Astrocyte of the hippocampus (primary cell): ENCODE measurements at places on chromosomes 5 and 9.

- no peak for DNase-seq
Measured at GRCh38 chr9:112326194-112326593, 7.2 kb downstream of the PTBP3 start.

DNA sequence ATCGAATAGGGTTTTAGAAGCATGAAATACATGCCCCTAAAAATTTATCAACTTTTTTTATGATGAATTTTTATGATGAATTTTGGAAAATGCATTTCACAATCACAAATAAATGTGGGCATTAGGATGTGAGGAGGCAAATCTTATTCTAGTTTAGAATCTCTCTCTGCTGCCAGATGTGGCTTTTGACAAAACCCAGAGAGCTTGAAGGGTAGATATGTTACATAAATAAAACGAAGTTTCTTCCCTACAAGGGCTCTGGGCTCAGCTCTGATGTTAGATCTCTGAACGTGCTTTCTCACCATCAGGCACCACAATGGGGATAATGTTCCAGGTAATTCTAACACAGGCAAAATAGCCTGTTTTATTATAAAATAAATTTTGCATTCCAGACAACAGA is 102.3 kb upstream of the ADAMTSL1 start:
- no peak for DNase-seq

DNA sequence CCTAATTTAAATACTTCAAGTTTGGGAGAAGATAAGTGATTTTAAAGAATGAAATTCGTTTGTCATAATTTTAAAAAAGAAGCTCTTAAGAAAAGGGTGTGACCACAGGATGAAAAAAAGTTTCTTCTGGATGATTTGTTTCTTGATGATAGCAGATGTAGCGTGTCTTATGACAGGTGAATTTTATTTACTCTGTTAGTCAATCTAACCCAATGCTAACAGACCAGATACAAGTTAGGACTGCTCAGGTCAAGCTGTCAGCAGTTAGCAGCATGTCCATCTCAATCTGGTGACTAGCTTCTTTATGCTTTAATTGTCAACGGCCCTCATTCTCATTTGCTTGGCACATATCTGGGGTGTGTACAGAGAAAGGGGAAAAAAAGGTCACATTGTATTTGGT is 456.0 kb downstream of the BNC2 start:
- DNase-seq: no peak

DNA sequence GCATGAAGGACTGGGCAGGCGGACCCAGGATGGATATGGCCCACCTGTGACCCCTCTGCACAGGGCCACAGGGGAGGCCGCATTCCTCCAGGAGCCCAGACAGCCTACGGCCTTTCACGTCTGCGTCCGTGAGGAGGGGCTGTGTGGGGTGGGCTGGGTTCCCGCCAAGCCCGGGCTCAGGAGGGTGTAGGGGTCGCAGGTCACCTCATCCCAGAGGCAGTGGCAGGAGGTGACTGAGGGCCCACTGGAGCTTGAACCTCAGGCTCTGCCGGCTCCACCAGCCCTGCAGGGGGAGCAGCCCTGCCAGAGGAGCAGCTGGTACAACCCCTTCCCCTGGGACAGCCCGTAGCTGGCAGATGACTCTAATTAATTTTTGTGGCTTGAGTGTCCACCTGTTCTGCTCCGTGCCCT is 40.7 kb upstream of the CACNA1B start:
- no peak for DNase-seq

DNA sequence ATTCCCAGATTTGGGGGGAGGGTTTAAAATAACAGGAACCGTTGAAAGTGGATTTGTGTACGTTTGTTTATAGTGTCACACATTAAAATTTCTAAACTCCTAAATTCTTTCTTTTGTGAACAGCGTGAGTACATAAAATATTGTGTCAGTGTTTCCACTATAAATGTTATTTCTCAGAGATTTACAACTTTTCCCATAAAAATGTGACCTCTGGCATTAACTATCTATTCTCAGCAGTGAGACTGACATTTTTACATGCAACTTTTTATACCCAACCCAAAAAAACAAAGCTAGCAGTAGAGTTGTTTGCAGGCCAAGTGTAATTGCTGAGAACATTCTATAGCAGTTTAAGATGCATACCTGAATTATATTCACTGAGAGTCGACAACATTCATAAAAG is 757.0 kb upstream of the ADAMTS16 start:
- DNase-seq: no peak

GRCh38 chr5:81151546-81151945 is 81.6 kb upstream of the CKMT2 start:
- peak; percentile 54 for DNase-seq

DNA sequence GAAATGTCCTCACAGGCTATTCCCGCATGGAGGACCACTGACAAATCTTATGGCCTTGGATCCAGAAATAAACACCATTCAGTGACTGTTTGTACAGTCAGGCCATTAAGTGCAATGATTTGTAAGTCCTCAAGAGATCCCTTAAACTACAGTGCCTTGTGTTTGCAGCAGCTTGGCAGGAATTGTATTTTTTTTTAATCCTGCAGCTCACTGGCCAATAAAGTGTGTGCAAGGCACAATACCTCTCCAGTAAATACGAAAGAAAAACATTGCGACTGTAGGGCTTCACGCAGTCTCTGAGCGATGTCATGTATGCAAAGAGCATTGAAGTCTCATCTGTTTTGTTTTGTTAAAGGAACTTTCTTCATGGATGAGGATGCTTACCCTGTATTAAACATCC is 74.2 kb upstream of the TUSC1 start:
- DNase-seq: no peak

DNA sequence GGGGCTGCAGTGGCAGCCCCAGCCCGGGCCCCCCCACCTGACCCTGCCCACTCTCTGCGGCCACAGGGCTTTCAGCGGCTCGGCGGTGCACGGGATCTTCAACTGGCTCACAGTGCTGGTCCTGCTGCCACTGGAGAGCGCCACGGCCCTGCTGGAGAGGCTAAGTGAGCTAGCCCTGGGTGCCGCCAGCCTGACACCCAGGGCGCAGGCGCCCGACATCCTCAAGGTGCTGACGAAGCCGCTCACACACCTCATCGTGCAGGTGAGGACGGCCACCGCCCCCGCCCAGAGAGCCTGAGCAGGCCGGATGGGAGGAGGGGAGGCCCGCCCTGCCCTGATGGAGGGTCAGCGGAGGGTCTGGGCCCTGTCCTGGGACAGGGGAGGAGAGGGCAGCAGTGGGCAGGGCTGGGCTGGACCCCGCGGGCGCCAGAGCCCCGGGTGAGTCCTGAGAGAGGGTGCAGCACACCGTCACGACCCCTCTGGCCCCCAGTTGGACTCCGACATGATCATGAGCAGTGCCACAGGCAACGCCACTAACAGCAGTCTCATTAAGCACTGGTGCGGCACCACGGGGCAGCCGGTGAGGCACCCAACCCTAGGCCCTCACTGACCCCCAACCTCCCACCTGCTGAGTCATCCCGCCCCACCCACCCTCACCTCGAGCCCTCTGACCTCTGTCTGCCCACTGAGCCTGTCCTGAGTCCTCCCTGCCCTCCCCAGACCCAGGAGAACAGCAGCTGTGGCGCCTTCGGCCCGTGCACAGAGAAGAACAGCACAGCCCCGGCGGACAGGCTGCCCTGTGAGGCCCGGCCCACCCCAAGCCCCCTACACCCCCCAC is 2.7 kb downstream of the SLC34A3 start:
- DNase-seq: no peak

DNA sequence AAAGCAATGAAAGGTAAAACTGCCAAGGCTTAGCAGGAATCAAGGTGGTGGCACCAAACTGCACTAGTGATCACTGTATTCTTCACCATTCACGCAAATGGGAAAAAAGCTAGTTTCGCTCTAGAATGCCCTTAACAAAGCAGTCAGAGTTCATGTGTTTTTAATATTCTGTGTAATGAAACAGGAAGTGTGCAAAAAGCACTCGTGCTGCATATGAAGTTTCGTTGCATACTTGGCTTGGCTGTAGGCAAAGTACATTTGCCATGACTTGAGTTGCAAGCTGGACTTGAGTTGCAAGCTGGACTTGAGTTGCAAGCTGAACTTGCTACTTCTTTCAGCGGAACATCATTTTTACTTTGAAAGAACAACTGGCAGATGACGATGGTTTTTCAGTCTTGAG is 55.4 kb downstream of the FOXI1 start:
- DNase-seq: no peak

- DNase-seq: peak; percentile 26
Measured at GRCh38 chr5:155085282-155085989, 71.9 kb downstream of the KIF4B start.

GRCh38 chr9:128937310-128938165 is 9.9 kb downstream of the DOLK start:
- DNase-seq: no peak

GRCh38 chr5:14489643-14490042 is 91.9 kb upstream of the OTULINL start:
- no peak for DNase-seq

DNA sequence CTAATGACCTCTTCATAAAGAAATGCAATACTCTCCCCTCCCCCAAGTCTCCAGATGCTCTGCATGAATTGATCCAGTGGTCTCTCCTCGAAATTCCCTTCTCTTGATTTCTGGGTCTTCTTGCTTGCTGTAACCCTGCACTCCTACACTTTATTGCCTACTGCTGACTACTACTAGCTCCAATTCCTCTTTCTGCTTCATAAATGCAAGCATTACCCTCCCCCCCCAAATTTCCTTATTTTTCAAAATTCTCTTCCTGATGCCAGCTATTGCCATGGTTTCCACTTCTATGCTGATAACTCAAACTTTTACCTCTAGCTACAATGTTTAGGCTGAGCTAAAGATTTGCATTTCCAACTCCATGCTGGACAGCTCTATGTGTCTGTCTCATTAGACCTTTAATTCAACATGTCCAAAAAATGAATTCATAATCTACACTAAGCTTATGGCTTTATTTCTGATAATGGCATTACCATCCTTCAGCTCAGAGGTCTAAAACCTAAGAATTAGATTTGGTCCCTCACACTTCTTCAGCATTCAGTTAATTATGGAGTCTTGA is 1.4 kb downstream of the ZBTB26 start:
- no peak for DNase-seq

- peak; percentile 63 for DNase-seq
Measured at GRCh38 chr9:33676746-33677505, 118.4 kb upstream of the PRSS3 start.

DNA sequence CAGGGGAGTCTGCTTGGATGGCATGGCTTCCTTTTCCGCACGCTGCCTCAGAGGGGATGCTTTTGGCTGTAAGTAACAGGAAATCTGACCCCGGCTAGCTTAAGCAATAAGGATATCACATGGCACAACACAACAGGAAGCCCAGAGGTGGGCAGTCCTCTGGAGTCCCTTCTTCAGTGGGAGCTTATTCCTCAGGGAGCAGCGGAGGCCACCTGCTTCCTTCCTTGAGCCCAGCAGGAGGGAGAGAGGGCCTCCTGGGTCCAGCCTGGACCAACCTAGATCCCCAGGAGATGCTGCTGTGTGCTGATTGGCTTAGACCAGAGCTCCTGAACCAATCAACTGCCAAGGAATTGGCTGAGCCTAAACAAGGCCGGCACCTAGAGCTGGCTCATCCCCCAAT is 66.3 kb downstream of the C9orf50 start:
- DNase-seq: no peak

DNA sequence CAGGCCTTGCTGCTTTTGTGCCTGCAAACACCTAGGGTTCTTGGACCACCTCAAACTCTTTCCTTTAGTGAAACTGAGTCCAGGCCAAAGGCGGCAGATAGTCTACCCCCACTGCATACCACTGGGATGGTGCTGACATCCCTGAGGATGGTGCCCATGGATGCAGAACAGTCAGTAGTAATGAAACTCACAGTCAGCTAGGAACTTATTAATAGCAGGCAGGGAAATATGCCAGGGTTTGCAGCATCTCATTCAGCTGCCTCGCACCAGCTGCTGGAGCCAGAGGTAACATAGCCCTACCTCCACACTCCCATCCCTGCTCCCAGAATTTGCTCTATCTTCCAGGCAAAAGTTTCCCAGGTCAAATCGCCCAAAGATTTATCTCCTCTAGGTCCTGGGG is 189.1 kb downstream of the SREK1 start:
- DNase-seq: no peak

DNA sequence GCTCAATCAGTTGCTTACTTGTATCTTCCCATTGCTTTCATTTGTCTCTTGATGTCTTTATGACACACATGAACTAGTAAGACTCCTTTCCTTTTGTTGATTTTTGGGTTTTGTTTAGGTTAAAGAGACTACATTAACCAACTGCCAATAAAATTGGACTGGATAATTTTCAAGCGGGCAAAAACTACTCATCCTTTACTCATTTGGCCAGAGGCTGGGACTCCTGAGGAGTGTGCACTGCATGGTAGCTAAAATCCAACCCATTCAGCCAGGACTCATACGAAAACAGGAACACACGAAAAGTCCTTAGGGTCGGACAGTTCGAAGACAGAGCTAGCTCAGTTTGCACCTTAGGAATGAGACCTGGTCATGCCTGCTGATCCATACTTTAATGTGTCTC is 6.0 kb downstream of the SLC46A2 start:
- no peak for DNase-seq

DNA sequence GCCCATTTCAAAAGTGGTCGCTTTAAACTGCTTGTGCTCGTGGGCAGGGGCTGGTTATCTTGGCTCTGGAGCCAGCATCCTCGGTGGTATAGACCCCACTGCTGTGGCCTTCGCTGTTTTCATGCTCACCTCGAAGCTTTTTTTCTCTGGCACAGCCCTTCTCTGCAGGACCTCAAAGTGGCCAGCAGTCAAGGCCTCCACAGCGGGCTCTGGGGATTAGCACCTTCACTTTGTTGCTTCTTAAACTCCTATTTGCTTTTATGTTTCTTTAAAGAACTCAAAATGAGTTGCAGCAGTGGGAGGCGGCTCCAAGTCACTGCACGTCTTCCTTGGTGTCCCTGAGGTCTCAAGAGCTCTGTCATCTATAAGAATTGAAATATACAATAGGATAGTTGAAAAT is 165.1 kb downstream of the CACNA1B start:
- DNase-seq: no peak

DNA sequence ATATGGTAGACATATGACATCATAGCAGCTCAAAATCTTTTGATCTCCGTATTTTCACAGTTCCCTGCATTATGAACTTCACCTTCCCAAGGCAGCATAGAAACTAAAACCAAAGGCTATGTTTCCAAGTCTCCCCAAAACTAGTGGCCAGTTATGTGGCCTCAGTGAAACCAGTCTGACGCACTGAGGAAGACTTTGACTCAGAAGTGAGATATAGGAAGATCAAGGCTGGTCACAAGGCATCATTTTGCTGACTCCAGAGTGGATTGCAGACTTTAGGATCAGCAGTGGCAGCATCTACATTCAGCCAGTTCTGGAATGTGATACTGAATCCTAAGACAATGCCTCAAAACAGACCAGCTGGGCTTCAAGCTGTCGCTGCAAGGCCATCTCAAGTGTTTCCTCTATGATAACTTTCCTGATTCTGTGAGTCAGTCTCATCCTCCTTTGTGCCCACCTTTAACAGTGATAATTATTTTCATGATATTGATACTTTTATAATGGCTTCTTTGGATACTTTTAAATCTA is 34.4 kb upstream of the ELL2 start:
- no peak for DNase-seq
